HCT116 (cell line): ENCODE measurements at places on chromosomes 13 and 19. TPM values are rescaled to one million over a fixed set of nuclear protein-coding genes. Genes with fewer than 3 reads are reported as not detected.

The HSD17B14 gene
- 3.9 TPM for total RNA-seq

The PCDH20 gene
- total RNA-seq: not detected

The TUBB4A gene
- total RNA-seq: 32.5 TPM

The FFAR2 gene
- total RNA-seq: not detected

DNA sequence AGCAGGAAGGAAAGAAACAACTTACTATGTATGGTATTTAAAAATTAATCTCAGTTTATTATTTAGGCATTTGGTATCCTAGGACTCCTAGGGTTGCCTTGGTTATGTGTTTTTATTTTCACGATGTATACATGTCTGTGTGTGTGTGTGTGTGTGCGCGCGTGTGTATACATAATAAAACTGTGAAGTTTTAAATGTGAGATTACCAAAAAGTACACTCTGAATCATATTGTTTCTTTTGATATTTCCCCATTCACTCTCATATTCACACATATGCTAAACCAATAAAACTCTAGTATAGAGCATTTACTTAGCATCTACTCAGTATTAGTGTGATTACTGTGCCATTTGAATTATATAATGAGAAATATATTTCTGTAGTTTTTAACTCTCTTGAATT is 30.8 kb upstream of the NDFIP2 start:
- H3K36me3 ChIP-seq: no peaks in the 10 kb centered on the region
- peaks cover 8% of the 10 kb centered on the region for H3K4me1 ChIP-seq
- no peak overlapping the region for H3K27ac ChIP-seq
- no peaks in the 10 kb centered on the region for H3K27me3 ChIP-seq
- no peak overlapping the region for H3K4me3 ChIP-seq
- DNase-seq: no peak

- no peak overlapping the region; the same call in 1 of the 2 replicates for H3K27ac ChIP-seq
- peaks cover 6% of the 10 kb centered on the region; the same call in 1 of the 2 replicates for H3K36me3 ChIP-seq
- no peaks in the 10 kb centered on the region for H3K27me3 ChIP-seq
Measured at GRCh38 chr19:1220477-1220930, 14.9 kb downstream of the STK11 start.

DNA sequence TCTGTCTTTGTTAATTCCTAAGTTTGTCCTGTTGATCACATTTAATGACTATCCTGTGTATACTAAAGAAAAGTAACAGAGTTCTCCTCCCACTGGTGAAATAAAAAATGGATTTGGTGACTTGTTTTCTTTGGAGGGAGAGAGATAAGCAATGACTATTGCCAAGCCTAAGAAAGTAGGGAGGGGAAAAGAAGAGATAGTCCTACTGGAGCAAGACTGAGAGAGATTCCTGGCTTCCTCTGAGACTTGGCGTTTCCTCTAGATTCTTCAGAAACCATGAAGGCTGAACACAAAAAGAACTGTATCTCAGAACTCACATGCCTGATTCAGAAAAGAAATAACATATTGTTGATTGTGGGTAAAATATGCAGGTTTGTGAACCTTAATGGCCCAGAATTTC is 406.5 kb downstream of the FOXO1 start:
- no peaks in the 10 kb centered on the region for H3K36me3 ChIP-seq
- no peak for DNase-seq
- no peak overlapping the region for H3K4me3 ChIP-seq
- H3K27ac ChIP-seq: no peak overlapping the region

- H3K27ac ChIP-seq: peak overlapping the region; percentile 85
- H3K36me3 ChIP-seq: no peaks in the 10 kb centered on the region
- H3K27me3 ChIP-seq: no peaks in the 10 kb centered on the region
- peaks cover 18% of the 10 kb centered on the region for H3K4me1 ChIP-seq
- DNase-seq: no peak
- peak overlapping the region; percentile 61 for H3K4me3 ChIP-seq
Measured at GRCh38 chr19:48271531-48272151, 1.8 kb downstream of the ZNF114 start.

- peaks cover 9% of the 10 kb centered on the region; the same call in 1 of the 2 replicates for H3K4me1 ChIP-seq
- DNase-seq: no peak
- H3K27ac ChIP-seq: peak overlapping the region; percentile 96
- peak overlapping the region; percentile 85 for H3K4me3 ChIP-seq
Measured at GRCh38 chr19:5789886-5790558, 941 bp downstream of the DUS3L start.

DNA sequence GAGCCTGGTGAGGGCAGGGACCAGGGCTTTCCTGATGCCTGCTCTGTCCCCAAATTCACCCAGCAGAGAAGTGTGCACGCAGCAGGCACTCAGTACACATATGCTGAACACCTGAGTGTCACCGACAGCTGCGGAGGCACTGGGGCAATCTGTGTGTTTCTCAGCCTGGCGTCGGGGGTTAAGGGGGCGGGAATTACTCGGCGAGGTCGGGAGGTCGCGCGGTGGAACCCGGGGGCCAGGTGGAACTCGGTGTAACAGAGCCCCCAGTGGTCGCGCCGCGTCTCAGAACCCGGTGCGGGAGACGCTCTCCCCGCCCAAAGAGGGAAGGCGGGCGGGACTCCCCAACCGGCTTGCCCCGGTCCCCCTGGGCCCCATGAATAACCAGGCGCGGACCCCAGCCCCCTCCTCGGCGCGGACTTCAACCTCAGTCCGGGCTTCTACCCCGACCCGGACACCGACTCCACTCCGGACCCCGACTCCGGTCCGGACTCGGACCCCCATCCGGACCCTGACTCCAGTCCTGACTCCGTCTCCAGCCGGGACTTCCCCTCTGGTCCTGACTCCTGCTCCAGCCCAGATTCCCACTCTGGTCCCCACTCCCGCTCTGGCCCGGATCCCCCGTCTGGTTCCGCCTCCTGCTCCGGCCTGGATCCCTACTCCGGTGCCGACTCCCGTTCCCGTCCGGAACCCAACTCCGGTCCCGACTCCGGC is at the start of gene SELENOV:
SELENOV (plus strand) TSS at position 300 of the 711 bp plus-strand sequence; CDS start at position 374, 74 bp downstream.
- no peaks in the 10 kb centered on the region for H3K4me1 ChIP-seq
- H3K27ac ChIP-seq: no peak within 1 kb of the TSS
- no peak for DNase-seq
- no peak within 1 kb of the TSS for H3K4me3 ChIP-seq
- no peaks in the 10 kb centered on the region for H3K36me3 ChIP-seq
- no peaks in the 10 kb centered on the region for H3K27me3 ChIP-seq

- peaks cover 4% of the 10 kb centered on the region; the same call in 1 of the 2 replicates for H3K4me1 ChIP-seq
- no peak overlapping the region for H3K27ac ChIP-seq
- no peak overlapping the region for H3K4me3 ChIP-seq
- no peaks in the 10 kb centered on the region for H3K27me3 ChIP-seq
- H3K36me3 ChIP-seq: no peaks in the 10 kb centered on the region
Measured at GRCh38 chr13:23751195-23751594, 138.0 kb downstream of the MIPEP start.

DNA sequence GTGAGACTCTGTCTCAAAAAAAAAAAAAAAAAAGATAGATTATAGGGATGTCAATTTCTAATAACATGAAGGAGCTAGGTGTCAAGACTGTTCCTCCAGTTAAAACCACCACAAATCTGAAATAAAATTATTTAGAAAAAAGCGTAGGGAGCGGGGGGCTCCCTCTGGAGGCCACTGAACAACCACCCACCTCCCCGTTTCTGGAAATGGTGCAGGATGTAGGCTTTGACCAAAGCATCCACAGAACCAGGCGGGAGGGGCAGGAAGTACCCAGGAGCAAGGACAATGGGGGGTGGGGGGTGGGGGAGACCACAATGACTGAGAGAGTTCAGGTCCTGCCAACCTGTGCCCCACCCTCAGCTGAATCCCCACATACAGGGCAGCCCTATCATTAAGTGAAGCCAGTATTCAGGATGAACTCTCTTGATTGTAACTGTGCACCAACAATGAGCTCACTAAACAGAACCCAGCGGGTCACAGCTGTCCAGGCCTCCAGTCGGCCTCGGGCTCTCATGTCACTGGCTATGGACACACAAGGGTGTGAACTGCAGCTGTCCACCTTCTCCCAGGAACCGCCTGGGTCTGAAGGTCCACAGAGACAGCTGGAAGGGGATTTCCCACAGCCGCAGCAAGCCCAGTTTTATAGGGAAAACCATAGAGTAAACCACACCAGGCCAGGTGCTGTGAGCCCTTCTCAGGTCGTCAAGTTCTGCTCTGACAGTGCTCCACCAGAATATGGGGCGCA is 6.6 kb downstream of the ZSCAN18 start:
- no peaks in the 10 kb centered on the region for H3K27me3 ChIP-seq
- no peaks in the 10 kb centered on the region for H3K4me1 ChIP-seq
- no peaks in the 10 kb centered on the region for H3K36me3 ChIP-seq
- H3K4me3 ChIP-seq: no peak overlapping the region

DNA sequence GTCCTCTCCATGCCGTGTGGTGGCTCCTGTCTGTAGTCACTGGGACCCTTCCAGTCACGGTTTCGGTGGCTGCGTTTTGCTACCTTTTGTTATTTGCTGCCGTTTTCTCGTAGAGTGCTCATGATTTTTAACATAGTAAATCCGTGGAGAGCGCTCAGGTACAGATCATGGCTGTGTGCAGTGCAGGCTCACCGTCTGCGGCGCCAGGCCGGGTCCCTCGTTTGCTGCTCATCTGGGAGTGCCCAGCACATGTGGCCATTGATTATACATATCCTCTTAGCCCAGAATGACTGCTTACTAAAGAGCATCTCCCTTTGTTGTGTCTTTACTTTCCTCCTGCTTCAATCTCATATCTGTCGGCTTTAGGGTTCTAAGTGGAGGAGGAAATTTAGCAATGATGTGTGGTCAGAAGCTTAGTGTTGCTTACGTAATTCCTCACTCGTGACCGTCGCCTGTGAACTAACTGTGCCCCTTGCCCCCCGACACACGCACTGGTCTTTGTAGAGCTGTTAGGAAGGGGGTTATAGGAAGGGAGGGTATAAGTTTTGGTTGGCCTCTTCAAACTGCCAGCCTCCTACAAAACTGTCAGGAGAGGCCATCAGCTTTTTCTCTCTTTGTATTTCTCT is 31.8 kb downstream of the TFDP1 start:
- H3K4me3 ChIP-seq: no peak overlapping the region
- no peak overlapping the region for H3K27ac ChIP-seq
- peaks cover 40% of the 10 kb centered on the region; the same call in 1 of the 2 replicates for H3K36me3 ChIP-seq
- DNase-seq: no peak
